Omental fat pad (tissue), 4 donors: ENCODE measurements at places on chromosomes 5 and 9. TPM values are rescaled to one million over a fixed set of nuclear protein-coding genes. Genes with fewer than 3 reads are reported as not detected.

Gene ADAMTS13
- 1.1 TPM for total RNA-seq

- DNase-seq, result no peak
These were observed 636.2 kb upstream of the ST8SIA4 start for GRCh38 chr5:101539315-101539714.

GRCh38 chr9:14183001-14183400 lies 130.9 kb downstream of the NFIB start:
- no peak for DNase-seq

DNA sequence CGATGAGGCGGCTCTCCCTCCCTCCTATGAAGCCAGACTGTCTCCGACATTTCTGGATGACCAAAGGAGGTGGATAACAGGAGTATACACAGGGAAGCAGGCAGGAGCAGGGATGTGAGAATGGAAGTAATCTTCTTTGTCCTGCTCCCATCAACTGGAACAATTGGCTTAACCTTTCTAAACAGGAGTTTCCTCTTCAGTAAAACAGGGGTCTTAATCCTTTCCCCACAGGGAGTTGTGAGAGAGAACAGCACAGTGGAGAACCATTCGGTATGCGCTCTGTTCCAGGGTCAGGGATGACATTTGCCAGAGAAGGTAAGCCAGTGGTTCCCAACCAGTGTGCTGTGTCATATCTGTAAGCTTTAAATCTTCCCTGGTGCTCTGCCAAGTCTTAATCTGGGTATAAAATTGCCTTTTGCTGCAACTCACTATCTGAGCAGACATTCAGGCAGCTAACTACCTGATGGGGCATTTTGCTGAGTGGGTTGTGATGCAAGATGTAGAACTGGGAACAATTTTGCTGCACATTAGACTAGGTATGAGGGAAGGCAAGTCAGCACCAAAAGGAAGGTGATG lies 294.8 kb upstream of the KIF2A start:
- DNase-seq, result no peak

GRCh38 chr9:127545196-127546124 lies 66.6 kb upstream of the STXBP1 start:
- DNase-seq, result no peak

DNA sequence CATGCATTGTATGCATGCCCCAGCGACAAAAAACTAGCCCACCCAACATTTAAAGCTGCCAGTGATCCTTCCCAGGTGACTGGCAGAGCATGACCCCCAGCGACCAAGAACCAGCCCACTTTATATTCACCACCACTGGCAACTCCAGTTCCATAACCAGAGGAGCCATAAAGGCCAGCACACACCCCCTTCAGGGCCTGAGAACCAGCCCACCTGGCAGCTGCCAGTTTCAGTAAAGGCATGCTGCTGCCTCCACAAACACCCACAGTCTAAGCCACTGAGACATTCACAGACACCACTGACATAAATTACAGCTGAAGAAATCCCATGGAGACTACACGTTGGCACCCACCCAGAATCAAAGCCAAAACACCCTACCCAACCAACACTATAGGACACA lies 46.9 kb upstream of the RGS7BP start:
- DNase-seq, result no peak

GRCh38 chr9:134208981-134209725 lies 44.8 kb upstream of the RNU6ATAC start:
- DNase-seq, result peak; percentile 13

- no peak for DNase-seq
These were observed 67.0 kb upstream of the EIF4EBP3 start for GRCh38 chr5:140480310-140481014.

GRCh38 chr9:26535151-26535550 lies 357.5 kb downstream of the CAAP1 start:
- no peak for DNase-seq

Gene SLC6A19
- not detected for total RNA-seq

- DNase-seq, result no peak
These were observed 276.0 kb upstream of the TMEM161B start for GRCh38 chr5:88544671-88545070.

Gene HTR4
- not detected for total RNA-seq

GRCh38 chr9:33192493-33193255 lies 25.5 kb upstream of the B4GALT1 start:
- no peak for DNase-seq

Gene CAMLG
- total RNA-seq, result 27.0 TPM

DNA sequence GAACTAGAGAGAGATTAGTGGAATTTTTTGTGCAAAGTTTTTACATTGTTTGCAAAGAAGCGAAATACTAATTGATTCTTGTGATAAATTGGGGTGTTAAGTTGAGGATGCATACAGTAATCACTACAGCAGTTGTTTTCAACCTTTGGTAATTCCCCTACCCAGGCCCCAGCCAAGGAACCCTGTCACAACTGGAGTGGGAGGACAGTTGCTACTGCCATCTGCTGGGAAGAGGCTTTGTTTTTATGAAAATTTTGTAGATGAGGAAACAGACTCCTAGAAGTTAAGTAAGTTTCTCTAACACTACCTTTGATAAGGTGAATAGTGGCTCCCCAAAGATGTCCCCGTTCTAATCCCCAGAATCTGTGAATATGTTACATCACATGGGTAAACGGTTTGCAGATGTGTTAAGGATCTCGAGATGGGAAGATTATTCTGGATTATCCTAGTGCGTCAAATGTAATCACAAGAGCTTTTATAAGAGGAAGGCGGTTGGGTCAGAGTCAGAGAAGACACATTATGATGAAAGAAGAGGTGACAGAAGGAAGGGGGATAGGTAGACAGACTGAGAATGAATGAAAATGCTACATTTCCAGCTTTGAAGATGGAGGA lies 34.0 kb upstream of the PPP1R2B start:
- no peak for DNase-seq

DNA sequence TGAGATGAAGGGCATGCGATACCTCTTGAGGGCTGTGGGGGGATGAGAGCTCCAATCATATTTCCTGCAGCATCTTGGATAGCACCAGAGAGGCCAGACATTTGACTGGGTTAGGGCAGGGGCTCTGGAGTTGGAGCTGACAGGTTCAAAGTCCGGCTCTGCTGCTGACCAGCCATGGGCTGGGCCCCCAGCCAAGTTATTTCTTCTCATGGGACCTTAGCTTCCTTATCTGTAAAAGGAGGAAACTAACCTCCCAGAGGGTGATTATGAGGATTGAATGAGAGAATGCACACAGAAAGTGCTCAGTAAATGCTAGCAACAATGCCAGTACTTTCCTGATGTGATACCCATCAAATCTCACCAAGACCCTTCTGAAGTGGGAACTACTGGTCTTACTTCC lies 65.2 kb upstream of the SLC25A51 start:
- no peak for DNase-seq

GRCh38 chr9:91211919-91212318 lies 149.8 kb downstream of the AUH start:
- DNase-seq, result no peak

- no peak for DNase-seq
These were observed 1.1 kb upstream of the SNAPC3 start for GRCh38 chr9:15421532-15421931.

DNA sequence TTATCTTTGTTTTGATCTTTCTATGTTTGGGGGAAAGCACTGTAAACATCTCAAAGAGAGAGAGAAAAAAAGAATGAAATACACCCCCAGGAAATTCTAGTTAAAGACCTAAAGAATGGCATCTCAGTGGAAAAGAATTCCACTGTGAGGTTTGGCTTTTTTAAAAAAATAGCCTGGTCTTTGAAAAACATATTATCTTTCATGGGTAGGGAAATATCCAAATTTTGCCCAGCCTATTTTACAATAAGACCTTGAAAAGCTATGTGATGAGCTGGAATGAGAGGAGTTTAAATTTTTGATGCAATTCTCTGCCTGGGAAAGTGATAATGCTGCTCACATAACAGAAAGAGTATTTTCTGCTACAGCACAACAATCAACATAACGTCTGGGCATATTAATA lies 348.1 kb upstream of the WWC1 start:
- DNase-seq, result no peak

Gene SAXO1
- not detected for total RNA-seq

GRCh38 chr9:125440411-125440810 lies 178.8 kb downstream of the GAPVD1 start:
- no peak for DNase-seq
